ENCODE measurements at places on chromosomes 16 and 17.

DNA sequence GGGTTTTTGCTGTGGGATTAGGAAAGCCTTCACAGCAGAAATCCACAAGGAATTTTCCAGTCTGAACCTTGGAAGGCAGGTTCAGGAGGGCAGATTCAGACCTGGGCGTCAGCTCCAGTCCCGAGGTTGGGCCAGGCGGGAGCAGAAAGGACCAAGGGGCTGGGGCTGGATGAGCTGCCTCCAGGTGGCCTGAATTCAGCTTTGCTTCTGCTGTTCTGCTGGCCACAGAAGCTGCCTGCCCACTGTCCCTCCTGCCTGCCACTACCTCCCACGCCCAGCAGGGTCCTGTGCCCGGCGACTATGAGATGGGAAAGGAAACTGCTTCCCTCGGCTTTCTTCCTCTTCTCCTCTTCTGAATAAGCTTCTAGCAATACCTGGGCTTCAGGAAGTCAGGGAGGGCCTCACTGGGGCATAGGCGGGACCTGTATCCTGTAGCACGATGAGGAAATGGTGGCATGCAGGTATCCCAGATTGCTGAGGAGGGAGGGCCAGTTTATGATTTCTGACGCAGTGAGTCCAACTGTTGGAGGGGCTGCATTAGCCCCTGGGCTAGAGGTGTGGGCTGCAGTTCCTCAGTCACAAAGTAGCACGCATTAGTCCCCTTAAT, 18.4 kb downstream of the TBX4 start:
- DNase-seq = no peak

DNA sequence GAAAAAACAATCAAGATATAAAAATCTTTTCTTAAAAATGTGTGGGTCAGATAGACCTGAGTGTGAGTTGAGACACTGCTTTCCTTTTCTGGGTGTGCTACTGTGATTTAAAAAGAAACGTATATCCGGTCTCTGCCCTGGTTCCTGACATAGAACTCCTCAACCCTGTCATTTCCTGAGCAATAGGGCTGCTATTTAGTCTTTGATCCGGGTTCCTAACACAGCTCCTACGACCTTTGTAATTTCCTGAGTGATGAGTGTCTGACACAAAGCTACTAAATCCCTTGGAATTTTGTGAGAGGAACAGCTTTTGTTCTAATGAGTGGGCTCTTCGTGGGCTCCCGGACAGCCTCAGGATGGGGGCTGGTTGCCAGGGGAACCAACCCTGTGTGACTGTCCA, 93.9 kb upstream of the FA2H start:
- no peak for DNase-seq

DNA sequence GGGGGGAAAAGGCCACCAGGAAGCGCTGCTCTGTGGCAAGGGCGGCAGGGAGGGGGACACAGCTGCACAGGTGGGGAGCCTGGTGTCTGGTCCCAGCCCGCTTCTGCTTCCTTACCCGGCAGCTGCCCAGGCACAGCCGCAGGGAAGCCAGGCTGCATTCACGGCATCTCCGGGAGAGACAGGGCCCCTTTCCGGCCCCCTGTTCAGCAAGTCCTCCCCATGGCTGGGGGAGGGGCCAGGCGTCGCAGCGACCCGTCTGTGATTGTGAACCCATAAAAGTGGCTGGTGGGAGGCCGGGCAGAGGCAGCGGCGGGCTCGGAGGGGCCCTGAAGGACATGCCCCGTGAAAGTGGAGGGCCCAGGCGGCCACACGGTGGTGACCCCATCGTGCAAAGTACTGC, 28.7 kb downstream of the SOX8 start:
- DNase-seq = no peak

DNA sequence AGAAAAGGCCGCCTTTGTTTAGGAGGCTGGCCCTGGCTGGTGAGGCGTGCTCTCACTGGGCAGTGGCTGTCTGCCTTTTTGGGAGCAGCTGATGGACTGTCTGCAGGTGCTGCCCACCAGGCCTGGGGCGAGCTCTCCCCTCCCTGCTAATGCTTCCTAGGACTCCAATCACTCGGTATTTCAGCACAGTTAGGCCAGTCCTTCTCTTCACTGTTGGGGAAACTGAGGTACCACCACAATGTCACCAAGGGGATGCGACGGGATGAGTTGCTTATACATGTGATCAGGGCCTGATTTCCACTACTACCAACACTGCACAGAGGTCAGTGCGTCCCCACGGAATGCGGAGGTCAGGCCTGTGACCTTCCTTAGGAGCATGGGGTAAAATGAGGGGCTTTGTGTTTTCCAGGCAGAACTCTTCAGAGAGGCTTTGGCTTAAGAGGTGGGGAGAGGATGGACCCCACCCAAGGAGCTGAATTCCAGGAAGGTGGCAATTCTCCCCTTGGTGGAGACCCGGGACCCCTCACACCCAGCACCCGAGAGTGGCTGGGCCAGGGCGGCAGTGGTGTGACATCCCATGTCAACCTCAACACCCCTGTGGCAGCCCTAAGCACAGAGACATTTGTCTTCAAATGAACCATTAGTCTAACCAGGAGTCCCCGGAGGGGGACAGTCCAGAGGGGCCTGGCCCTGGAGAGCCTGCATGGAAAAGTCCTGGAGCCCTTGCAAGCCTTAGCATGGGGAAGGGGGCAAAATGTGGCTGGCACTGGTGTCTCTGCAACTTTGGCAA, 86.4 kb downstream of the N4BP1 start:
- DNase-seq = no peak

- no peak for DNase-seq
These were observed 1.7 kb downstream of the TXNDC17 start for GRCh38 chr17:6642592-6642991.

DNA sequence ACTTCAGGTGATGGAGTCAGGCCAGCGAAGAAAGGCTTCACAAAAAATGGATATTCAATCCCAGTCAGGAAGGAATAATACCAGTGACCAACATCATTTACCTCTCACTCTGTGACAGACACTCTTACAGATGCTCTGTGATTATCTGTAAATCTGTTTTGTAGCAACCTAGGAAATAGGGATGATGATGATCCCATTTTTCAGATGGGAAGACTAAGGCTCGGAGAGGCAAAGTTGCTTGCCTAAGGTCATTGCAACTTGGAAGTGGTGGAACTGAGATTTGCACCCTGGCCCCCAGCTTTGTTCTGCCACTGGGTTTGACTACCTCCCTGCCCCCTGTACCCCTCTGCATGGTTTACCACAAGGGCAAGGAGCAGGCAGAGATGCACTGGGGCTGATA, 14.1 kb upstream of the WSCD1 start:
- no peak for DNase-seq

GRCh38 chr16:2936436-2937011, 24.8 kb downstream of the FLYWCH1 start:
- DNase-seq = no peak

DNA sequence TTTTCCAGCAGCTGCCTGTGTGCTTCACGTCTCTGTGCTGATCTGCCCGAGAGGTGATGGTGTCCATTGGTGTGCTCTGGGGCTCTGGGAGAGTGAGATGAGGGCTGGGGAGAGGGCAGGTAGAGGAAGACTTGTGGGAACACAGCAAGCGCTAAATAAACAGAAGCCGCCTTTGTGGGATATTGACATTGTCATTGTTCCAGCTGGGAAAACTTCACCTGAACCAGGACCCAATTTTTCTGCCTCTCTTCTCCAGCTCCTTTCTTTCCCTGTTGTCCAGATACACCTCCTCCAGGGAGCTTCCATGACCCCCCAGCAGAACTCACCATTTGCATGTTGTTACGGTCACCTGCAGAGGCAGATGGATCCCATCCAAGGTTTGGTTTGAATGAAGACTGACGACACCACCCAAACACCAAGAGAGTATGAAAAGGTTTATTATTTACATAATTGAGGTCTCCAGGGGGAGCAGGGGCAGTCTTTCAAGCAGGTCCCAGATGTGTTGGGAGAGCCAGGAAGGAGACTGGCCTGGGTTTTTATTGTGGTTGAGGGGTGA, 3.6 kb upstream of the ITGA3 start:
- peak; percentile 80 for DNase-seq

Data from NCI-H1436 (cell line).